ENCODE measurements at places on chromosomes 5 and 9.

GRCh38 chr9:98121058-98121457, 2.0 kb upstream of the TRIM14 start:
- DNase-seq = no peak

GRCh38 chr9:38019731-38020130, 49.3 kb downstream of the SHB start:
- no peak for DNase-seq

GRCh38 chr5:137566780-137567179, 67.7 kb upstream of the SPOCK1 start:
- DNase-seq = no peak

DNA sequence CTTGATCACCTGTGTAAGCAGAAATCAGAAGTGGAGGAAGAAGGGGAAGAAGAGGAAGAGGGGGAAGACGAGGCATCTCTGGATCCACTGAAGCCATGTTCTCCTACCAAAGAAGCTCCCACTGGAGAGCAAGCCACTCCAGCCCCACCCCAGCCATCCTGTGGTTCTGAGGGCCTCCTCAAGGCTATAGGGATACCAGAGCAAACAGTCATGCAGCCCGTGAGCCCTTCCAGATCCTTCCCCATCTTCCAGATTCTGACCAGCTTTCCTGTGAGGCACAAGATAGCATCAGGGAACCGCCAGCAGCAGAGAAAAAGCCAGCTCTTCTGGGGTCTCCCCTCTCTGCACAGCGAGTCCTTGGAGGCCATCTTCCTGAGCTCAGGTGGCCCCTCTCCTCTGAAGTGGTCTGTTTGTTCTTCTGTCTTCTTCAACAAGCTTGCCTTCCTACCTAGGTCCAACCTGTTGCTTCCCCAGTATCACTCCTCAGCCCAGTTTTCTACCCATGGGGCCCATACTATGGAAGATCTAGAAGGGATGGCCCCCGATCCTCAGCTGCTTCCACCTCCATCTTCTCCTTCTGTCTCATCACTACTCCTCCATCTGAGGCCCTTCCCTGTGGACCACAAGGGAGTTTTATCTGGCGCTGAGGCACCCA, 29.4 kb downstream of the VCP start:
- no peak for DNase-seq

DNA sequence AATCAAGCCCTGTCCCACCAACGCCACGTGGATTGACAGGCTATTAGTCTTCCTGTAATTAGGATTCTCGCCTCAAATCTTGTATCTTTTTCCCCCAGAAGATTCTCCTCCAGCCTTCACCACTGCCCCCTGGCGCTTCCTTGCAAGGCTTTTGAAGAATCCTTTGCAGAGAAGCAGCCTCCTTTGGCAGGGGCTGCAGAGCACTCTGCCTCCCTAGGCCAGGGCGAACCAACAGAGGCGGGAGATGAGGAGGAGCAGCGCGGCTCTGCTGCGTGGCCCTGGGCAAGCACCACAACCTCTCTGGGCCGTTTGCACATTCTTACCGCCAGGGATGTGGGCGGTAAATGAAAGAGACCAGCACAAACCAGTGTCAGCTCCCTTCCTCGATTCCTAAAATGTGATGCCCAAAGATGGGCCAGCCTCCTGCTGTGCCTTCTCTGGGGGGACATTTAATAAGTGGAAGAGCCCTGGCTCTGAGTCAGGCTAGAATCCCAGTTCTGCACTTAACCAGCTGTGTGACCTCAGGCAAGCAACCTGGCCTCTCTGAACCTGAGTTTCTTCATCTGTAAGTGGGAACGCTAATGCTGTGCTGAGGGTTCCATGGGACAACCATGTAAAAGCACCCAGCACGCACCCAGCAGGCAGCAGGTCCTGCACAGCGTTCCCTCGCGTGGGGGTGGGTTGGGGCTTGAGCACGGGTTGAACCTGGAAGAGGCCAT, 128.6 kb downstream of the KCNIP1 start:
- no peak for DNase-seq

- DNase-seq = no peak
These were observed 85.7 kb downstream of the GRAMD2B start for GRCh38 chr5:126508962-126509279.

GRCh38 chr9:86359151-86359879, 5.1 kb upstream of the TUT7 start:
- DNase-seq = no peak

DNA sequence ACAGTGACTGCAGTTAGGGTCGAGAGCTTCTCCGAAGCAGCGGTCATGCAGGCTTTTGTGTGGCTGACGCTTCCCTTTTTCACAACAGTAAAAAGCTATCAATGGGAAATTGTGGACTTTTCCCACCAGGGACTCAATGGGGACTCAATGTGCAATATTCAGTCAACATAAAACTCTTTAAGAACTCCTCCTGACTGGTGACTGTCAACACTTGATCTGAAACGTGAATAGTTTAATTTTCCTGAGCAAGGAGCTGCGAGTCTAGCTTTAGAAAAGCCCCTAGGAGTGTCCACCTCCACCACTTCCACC, 28.7 kb downstream of the EXOC3 start:
- DNase-seq = no peak

DNA sequence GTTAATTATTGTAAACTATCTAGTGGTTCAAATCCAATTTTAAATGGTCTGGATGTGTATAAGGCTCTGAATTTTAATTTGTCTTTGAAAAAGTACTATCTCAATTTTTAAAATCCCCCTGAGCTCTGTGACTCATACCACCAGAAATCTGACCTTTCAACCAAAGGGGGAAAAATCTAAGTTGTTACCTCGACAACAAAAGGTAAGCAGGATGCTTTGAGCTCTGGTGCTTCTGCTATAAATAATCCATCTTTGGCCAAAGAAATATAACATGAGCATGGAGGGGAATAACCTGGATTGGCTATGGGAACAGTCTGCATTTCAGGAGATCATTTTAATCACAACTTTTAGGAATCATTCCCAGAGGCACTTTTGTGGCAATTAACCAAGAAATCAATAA, 76.3 kb upstream of the PCSK1 start:
- DNase-seq = no peak

GRCh38 chr5:140468188-140468587, 66.6 kb downstream of the ANKHD1 start:
- no peak for DNase-seq

DNA sequence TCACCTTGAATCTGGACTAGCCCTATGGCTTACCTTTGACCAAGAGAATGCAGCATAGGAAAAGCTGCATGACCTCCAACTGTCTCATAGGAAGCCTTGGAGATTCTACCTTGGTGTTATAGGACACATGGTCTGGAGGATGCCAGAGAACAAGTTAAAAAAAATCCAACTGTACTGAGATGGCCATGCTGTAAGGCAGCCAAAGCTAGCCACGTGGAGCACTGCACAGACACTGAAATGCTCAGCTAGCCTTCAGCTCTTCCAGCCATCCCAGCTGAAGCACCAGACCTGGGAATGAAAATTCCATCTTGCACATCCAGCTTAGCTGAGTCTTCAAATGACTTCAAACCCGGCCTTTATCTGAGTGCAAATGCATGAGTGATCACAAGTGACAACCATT, 6.0 kb upstream of the GRAMD2B start:
- no peak for DNase-seq

- no peak for DNase-seq
These were observed 207.2 kb downstream of the ENC1 start for GRCh38 chr5:74433255-74433895.

DNA sequence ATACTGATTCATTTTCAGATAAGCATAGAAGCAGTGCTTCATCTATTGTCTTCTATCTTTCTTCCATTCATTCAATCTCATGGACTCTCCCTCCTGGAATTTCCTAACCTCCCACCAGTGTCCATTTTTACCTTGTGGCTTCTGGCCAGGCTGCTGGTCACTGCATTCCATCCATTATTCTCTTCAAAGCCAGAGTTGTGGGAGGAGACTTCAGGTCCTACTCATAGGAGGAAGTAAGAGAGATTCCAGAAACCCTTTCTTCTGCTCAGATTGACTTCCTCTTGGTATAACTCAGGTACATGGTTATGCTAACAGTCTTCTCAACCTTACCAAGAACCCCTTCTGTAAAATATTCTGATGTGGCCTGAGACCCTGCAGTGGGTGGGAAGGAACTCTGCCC, 153.3 kb upstream of the SLC12A2 start:
- DNase-seq = no peak

DNA sequence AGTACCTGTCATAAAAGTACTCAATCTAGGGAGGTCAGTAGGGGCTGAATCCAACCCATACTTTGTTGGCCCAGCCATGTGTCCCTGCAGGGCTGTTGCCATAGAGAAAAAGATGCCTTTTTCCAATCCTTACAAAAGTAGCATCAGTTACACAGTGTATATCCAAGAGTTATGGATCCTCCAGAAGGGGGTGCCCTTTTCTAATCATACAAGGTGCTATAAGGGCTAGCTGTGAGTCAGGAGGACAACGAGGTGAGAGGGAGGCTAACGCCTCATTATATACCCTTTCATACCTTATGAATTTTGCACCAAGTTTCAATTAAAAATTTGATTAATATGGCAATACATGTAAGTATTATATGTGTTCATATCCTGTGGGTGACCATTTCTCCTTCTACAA, 4.8 kb downstream of the KIAA0825 start:
- no peak for DNase-seq

DNA sequence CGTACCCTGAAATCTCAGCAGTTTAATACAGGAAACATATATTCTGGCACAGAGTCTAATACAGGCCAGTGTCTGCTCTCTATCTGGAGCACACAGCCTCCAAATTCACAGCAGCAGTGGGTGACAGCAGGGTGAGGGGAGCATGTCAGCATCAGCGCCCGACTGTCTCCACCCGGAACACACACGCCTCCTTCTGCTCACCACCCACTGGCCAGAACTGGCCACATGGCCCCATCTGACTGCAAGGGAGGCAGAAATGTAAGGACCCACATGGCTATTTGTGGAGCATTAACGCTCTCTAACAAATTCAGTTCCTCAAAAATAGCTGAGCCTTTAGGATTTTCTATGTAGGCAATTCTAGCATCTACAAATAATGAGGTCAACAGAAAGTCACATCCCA, 24.6 kb downstream of the UBE2QL1 start:
- DNase-seq = no peak

- no peak for DNase-seq
These were observed 5.1 kb downstream of the CCDC180 start for GRCh38 chr9:97312556-97312955.

GRCh38 chr5:160293901-160294561, 18.3 kb downstream of the CCNJL start:
- no peak for DNase-seq

DNA sequence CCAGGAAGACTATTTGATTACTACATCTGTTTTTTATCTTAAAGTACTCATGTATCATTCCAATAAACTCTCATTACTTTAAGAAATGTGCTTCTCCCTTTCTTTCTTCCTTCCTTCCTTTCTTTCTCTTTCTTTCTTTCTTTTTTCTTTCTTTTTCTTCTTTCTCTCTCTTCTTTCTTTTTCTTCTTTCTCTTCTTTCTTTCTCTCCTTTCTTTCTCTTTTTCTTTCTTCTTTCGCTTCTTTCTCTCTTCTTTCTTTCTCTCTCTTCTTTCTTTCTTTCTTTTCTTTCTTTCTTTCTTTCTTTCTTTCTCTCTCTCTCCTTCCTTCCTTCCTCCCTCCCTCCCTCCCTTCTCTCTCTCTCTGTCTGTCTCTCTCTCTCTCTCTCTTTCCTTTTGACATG, 298.6 kb upstream of the ANKH start:
- DNase-seq = no peak

- no peak for DNase-seq
These were observed 184.7 kb downstream of the CPLANE1 start for GRCh38 chr5:37064442-37064841.

GRCh38 chr5:179219661-179220620, 125.3 kb downstream of the ADAMTS2 start:
- no peak for DNase-seq

DNA sequence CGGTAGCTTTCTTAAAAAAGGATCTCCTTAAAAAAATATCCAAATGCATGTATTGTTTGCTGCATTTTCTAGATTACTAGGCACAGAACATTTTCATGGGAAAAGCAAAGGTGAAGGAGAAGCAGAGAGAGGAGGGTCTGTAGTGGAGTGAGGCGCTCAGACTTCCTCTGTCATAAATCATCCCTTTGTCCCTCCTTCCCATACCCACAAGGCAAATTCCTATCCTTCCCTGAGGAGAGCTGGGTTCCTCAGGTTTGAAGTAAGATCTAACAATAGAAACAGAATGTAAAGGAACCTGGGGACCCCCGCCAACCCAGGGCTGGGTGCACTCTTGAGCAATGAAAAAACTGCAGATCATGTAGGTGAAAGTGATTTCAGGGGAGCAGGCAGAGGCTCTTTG, 149.2 kb upstream of the ANKH start:
- no peak for DNase-seq

DNA sequence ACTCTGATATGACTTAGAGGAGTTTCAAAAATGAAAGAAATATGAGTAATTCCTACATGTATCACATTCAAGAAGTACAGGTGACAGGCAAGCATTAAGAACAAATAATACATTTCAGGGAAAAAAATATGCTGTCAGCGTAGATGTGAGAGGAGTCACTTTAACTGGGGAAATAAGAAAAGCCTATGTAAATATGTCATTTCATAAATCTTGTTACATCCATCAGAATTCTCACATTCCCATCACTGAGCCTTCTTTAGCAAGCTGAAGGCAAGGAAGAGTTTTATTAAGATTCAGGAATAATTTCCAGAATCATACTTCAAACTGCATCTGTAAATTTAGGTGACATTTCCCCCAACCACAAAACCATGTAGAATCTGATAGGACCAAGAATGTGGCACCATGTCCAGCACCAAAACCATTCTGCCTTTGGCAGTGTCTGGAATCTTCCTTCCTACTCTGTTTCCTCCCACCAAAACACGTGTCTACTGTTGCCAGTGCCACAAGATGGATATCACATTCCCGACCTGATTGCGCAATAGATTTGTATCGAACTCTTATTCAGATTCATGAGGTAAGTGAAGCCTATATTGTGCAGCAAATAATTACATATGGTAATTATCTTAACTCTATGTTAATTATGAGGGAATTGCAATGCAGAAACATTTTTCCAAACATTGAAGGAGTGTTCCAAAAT, 690.9 kb downstream of the ISL1 start:
- DNase-seq = no peak

- no peak for DNase-seq
These were observed 743 bp downstream of the NR3C1 start for GRCh38 chr5:143402553-143403333.

- no peak for DNase-seq
These were observed 709 bp downstream of the FANCG start for GRCh38 chr9:35079041-35079425.

DNA sequence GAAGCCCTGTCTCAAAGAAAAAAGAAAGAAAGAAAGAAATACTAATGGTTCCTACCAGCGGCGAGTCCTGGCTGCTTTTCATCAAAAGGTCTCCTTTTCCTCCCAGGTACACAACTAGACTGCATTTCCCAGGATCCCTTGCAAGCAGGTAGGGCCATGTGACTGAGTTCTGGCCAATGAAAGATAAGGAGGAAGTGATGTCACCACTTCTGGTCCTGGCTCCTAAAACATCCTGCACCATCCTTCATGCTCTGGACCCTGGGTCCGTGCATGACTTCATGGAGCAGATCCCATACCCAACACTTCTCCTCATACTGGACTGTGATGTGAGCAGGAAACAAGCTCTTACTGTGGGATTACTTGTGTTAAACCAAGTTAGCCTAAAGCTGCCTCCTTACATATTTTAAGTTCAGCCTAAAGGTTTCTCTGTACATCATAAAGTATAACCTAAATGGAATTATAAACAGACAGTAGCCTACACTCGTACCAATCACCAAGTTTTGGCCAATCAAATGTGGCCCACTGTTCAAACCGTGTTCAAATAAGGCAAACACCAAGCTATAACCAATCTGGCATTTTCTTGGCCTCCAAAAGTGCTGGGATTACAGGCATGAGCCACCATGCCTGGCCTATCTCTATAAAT, 30.2 kb upstream of the FUBP3 start:
- DNase-seq = no peak

- no peak for DNase-seq
These were observed 530.1 kb upstream of the DMAC1 start for GRCh38 chr9:8329561-8330283.
